LHCN-M2 (cell line): ENCODE measurements at places on chromosomes 13 and 19.

GRCh38 chr19:46211201-46211881 lies 18.2 kb upstream of the IGFL1 start:
- peak; percentile 75 for DNase-seq

DNA sequence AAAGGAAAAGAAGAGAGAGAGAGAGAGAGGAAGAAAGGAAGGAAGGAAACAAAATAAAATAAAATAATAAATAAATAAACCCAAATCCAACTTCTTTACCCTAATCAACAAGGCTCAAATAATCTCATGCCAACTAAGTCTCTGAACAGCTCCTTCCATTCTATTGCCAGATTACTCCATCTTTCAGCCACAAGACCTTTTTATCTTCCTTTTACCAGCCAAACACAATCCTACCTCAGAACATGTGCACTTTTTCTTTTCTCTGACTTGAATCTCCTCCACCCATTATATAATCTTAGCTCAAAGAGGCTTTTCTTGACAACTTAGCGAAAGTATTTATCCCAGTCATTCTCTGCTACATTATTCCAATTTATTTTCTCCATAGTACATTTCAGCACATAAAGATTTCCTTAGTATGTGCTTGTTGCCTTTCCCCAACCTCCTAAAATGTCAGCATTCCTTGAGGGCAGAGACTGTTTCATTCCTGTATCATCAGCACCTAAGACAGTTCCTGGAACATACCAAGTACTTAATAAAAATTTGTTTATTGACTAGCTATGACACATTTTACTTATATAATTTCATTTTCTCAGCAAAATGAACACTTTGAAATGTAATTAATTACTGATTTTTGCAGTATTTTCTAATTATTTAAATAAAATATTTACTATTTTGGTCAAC lies 33.5 kb upstream of the USPL1 start:
- no peak for DNase-seq

DNA sequence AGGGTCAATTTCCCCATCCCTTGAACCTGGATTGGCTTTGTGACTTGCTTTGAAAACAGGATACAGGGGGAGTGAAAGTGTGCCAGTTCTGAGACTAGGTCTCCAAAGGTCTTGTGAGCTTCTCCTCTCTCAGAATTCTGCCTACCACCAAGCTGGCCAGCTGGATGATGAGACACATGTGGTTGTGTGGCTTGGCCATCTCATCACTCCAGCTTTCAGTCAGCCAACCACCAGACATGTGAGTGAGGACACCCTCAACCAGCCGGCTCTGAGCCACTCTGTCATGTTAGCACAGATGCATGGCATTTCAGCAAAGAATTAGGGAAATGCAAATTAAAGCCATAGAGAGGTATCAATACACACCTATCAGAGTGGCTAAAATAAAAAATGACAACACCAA lies 29.5 kb downstream of the ENOX1 start:
- DNase-seq = peak; percentile 29

GRCh38 chr13:97233499-97233898 lies 11.4 kb downstream of the MBNL2 start:
- DNase-seq = no peak
